ENCODE measurements at places on chromosomes 2 and 18. TPM values are rescaled to one million over a fixed set of nuclear protein-coding genes. Genes with fewer than 3 reads are reported as not detected.

DNA sequence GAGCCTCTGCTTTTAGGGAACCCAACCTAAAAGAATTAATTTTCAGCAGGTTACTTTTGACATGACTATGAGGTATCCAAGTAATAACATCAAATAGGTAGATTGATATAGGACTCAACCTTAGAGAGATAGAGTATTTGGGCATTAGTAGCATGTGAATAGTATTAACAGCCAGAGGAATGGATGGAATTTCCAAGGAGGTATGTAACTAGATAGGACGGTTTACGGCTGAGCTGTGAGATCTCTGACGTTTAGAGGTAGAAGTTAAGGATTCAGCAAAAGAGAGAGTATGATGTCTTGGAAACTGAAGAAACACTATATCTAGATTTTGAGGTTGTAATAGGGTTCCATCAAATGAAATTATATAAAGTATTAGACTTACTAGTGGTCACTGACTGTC is 70.3 kb downstream of the HNMT start:
- no peak for DNase-seq

GRCh38 chr2:195363496-195363895 is 293.5 kb upstream of the SLC39A10 start:
- no peak for DNase-seq

GRCh38 chr2:47508080-47508479 is 105.1 kb downstream of the MSH2 start:
- no peak for DNase-seq

DNA sequence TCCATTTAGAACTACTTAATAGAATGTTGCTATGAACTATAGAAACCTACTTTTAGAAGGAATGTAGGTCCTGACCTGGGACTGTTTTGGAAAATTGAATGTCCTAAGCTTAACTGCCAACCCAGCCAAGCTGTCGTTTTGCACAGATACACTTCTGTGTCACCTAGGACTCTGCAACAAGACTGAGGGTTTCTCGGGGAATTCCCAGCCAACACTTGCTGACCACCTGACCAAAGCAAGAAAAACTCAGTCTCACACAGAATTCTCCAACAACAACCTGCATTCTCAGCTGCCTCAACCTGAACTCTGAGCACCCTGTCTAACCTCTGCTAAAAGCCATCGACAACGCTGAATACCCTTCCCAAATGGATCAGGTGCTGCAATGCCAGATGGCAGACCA is 128.2 kb downstream of the SS18 start:
- no peak for DNase-seq

HOXD11 gene
- not detected for total RNA-seq

AQP4 gene
- total RNA-seq: not detected

GRCh38 chr2:64338910-64339500 is 115.0 kb upstream of the LGALSL start:
- DNase-seq: no peak

GRCh38 chr18:36130883-36131653 is 1.4 kb downstream of the ELP2 start:
- no peak for DNase-seq

GAL3ST2 gene
- total RNA-seq: 0.42 TPM

DNA sequence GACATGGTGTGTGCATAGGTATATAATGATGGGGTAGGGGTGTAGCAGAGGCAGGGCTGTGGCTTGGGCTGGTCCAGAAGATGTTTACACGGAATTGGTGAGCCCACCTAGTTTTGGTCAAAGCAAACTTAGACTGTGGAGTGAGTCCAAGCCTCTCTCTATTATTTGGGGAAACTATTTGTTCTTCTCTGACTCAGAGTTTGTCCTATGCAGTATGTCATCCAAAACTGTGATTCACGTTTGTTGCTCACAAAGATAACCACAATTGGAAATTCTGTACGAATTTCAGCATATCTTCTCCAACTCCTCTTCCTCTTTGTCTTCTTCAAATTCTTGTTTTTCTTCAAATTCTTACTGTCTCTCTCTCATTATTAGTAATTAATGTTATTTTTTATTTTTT is 292.9 kb downstream of the XIRP2 start:
- no peak for DNase-seq

GRCh38 chr18:78955051-78955450 is 24.6 kb upstream of the SALL3 start:
- no peak for DNase-seq

PAX3 gene
- total RNA-seq: 31.2 TPM

All from glutamatergic neuron (in vitro differentiated cells).